Bronchial epithelial cell (primary cell): ENCODE measurements at places on chromosomes 3 and 15. TPM values are rescaled to one million over a fixed set of nuclear protein-coding genes. Genes with fewer than 3 reads are reported as not detected.

Gene SLC15A2
- total RNA-seq = 2.6 and 2.8 TPM in 2 replicates

Gene CELF6
- total RNA-seq = under 0.01 TPM in 1 of 2 replicates, not detected in the other

Gene TMEM40
- total RNA-seq = 19.0 and 43.8 TPM in 2 replicates

Gene CCDC13
- total RNA-seq = 1.4 and 1.6 TPM in 2 replicates

Gene MKRN3
- total RNA-seq = not detected in 2 replicates

Gene ASTE1
- 4.5 and 5.5 TPM in 2 replicates for total RNA-seq

Gene SLC28A2
- total RNA-seq = not detected in 2 replicates

Gene TMEM158
- 1.3 and 1.6 TPM in 2 replicates for total RNA-seq

Gene CD80
- not detected in 2 replicates for total RNA-seq

- peak; percentile 53 for DNase-seq
Measured at GRCh38 chr15:80825361-80826030, 46.3 kb downstream of the CEMIP start.

DNA sequence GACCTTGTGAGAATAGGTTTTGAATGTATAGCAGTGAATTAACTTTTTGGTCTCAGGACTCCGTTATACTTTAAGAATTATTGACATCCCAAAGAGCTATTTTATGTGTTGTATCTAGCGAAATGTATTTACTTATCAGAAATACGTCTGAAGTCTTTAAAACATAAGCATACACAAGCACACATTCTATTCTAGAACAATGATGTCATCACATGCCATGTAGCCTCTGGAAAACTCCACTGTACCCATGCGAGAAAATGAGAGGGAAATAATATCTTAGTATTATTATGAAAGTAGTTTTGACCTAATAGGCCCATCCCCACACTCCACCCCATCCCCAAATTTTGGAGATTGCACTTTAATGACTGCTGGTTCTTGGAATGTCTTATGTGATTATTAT lies 1.5 kb downstream of the POLR2M start:
- peak; percentile 40 for DNase-seq

GRCh38 chr3:123004201-123004918 lies 23.2 kb downstream of the SEMA5B start:
- no peak for DNase-seq

GRCh38 chr3:163347944-163348343 lies 1730.4 kb downstream of the SI start:
- no peak for DNase-seq

DNA sequence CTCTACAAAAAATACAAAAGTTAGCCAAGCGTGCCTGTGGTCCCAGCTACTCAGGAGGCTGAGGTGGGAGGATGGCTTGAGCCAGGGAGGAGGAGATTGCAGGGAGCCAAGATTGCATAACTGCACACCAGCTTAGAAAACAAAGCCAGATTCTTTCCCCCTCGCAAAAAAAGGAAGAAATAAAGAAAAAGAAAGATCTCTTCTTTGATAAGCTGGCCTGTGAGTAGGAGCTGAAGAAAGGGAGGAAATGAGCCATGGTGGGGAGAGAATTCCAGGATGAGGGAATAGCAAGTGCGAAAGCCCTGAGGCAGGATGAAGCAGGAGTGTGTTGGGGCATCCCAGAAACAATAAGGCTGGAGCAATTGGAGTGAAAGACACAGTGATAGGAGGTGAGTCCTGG lies 24.5 kb upstream of the TOP2B start:
- no peak for DNase-seq

GRCh38 chr3:32569540-32570420 lies 878 bp downstream of the DYNC1LI1 start:
- peak; percentile 50 for DNase-seq

DNA sequence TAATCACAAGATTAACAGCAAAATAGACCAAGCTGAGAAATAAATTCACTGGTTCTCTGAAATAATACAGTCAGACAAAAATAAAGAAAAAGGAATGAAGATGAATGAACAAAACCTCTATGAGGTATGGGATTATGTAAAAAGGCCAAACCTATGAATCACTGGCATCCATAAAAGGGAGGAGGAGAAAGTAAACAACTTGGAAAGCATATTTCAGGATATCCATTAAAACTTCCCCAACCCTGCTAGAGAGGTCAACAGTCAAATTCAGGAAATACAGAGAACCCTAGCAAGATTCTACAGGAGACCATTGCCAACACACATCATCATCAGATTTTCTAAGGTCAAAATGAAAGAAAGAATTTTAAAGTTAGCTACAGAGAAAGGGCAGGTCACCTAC lies 649.7 kb upstream of the CBLB start:
- peak; percentile 71 for DNase-seq

DNA sequence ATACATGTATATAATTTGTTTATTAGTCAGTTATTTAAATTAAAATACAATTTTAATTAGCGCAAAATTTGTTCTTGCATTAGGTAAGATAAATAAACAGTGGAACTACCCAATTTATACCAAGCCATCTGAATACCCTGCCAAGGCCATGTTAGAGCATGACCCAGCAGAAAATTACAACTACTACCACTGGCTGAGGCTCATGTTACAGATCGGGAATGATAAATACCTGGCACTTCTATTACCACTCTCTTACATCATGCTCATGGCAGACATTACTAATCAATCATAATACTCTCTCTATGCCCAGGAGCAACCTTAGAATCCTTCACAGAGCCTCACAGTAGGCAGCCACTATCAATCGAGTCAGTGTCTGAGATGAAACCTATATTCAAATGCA lies 21.2 kb upstream of the LMOD3 start:
- peak; percentile 66 for DNase-seq
